ENCODE measurements at places on chromosomes 1 and 21.

DNA sequence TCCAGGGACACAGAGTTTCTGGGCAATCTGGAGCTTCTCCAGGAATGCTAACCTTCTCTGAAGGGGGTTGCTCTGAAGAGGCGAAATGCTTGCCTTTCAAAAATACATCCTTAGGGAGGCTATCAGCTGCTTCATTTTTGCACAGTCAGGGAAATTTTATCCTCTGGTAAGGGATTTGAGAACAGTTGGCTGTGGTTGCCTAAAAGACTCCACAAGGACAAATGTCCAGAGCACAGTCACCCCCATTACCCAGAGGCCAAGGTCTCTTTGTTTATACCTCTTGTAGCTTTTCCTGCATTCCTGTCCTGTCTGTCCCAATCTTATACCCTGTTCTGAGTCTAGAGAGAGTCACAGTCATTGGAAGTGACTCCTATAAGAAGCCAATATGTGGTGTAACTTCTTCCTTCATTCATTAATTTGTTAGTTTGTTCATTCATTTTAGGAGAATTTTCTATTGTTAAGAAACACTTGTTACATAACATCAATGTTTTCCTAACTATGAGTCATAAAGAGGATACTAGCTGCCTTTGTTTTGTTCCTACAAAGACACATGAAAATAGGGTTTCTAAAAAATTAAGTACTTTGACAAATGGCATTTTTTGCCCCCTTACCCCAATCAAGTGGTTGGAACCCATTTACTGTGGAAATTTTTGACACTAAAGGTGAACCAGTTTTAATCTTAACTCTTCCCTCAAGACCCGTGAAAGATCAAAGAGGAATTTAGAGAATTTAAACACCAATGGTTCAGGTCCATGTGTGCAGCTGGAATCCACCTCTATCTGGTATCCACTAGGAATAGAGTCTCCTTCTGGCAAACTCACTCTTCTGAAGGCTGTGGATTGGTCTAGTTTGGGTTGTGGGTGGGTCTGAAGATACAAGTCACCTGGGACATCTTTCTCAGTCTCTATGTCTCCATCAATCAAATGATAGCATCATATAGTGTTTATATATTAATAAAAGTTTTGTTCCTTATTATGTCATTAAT is 47.1 kb downstream of the GPR88 start:
- DNase-seq: no peak

- no peak for DNase-seq
Measured at GRCh38 chr21:45236481-45236880, 51.2 kb downstream of the POFUT2 start.

DNA sequence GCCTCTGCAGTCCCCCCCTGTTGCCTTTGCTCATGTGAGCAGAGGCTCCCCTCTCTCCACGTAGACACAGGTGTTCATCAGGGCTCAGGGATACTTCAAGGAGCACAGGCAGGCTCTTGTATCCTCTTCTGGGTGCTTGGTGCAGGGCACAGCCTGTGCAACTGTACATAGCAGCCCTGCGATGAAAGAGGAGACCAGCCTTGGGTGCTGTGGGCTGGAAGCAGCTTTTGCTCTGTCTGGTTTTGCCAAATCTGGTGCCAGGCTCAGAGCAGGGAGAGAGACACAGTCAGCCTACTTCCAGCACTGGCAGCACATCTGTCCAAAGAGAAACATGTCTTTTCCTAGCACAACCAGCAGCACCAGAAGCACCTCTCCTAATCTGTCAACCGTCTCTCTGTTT is 132.1 kb downstream of the ETS2 start:
- DNase-seq: no peak

DNA sequence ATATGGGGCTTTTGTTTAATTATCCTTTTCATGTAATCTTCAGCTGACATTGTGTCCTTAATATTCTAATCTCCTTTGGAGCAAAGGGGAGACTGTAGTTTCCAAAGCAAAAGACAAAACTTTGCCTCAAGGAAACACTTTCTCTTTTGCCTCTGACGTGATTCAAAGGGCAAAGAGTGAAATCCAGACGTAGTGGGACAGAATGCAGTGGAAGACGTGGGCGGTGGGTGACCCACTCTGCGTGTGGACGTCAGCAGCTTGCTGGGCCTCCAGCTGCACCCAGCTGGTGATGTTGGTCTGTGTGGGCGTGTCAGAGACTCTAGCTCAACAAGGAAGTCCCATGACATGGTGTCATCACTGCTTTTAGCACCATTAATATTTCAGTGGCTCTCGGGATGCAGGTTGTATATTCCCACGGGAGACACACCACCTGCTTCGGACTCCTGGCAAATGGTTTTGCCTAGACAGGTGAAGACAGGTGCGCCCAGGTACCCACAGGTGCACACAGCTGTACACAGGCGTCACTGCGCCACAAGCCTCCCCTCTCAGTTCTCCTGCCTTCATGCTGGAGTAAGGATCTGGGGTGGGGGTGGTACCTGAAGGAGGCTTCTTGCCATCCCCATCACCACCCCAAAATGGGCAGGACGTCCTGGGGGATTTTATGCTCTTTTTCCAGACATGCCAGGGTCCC is 292.1 kb upstream of the VAMP3 start:
- no peak for DNase-seq

Measured in activated naive CD4-positive, alpha-beta T cell treated with anti-CD3 and anti-CD28 coated beads, Interleukin-2, amount 50 U/mL, for 16 hours (primary cell).